ENCODE measurements at places on chromosomes 6 and 20.

- no peak for DNase-seq
Observed at GRCh38 chr6:252775-253535, 39.3 kb upstream of the DUSP22 start.

GRCh38 chr6:144317736-144318135, 32.6 kb downstream of the UTRN start:
- no peak for DNase-seq

DNA sequence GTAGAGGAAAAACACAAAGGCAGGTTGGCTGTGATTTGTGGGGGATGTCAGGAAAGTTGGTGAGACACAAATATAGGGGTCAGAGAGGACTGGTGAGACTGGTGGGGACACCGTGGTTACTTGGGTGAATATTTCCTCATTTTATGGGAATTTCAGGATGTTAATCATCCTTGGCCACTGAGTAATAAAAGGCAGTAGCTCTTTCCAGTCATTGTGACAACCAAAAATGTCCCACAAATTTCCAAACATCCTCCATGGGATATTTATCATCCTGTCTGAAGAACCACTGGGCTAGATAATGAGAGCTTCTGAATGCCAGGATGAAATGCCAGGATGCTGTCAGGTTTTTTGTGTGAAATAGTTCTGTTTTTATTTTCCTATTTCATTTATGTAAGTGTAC, 374.1 kb downstream of the CD109 start:
- no peak for DNase-seq

DNA sequence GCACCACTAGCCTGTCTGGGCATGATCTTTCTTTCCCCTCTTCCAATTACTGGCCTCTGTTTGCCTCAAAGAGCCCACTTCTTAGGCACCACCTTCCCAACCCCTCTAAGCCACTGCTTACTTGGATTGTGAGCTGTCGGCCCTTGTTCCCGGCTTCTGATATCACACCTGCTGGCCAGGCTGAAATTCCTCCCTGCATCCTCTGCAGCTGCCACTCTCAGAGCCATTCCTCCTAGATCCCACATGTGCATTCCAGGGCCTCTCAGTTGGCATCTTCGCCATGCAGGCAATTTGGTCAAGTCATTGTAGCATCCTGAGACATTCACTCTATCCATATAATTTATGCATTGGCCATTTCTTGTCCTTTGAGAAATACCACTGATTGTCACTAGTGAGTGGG, 135.9 kb downstream of the OLIG3 start:
- DNase-seq, result no peak
